ENCODE measurements at places on chromosomes 16 and 17.
A peak's percentile ranks its signal among the peaks of the same experiment; 100 is the strongest.

- no peak for DNase-seq
These were observed 6.2 kb downstream of the CHAD start for GRCh38 chr17:50462446-50462845.

- DNase-seq = no peak
These were observed 8.3 kb upstream of the NLRC5 start for GRCh38 chr16:56980792-56981724.

DNA sequence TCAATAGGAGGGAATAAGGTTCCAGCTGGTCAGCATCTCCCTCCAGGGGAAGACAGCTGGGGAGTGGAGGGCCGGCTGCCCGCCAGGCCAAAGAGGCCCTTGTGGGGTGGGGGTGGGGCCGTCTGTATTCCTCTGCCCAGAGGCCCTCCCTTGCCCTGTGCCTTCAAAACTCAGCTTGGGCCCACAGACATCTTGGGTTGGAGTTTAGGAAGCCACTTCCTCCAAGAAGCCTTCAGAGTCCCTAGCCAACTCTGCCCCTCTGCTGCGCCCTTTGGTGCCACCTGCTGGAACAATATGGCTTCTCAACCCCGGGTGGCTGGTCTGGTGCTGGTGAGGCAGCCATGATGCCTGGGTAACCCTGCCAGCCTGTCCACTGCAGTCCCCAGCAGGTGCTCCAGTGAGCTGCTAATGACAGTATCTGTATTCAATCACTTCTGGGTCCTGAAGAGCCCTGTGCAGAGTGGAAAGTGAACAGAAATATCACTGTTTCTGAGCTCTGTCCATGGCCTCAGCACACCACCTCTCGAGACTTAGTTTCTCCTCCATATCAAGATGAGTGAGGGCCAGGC, 16.7 kb downstream of the HSD11B2 start:
- peak; percentile 6 for DNase-seq

DNA sequence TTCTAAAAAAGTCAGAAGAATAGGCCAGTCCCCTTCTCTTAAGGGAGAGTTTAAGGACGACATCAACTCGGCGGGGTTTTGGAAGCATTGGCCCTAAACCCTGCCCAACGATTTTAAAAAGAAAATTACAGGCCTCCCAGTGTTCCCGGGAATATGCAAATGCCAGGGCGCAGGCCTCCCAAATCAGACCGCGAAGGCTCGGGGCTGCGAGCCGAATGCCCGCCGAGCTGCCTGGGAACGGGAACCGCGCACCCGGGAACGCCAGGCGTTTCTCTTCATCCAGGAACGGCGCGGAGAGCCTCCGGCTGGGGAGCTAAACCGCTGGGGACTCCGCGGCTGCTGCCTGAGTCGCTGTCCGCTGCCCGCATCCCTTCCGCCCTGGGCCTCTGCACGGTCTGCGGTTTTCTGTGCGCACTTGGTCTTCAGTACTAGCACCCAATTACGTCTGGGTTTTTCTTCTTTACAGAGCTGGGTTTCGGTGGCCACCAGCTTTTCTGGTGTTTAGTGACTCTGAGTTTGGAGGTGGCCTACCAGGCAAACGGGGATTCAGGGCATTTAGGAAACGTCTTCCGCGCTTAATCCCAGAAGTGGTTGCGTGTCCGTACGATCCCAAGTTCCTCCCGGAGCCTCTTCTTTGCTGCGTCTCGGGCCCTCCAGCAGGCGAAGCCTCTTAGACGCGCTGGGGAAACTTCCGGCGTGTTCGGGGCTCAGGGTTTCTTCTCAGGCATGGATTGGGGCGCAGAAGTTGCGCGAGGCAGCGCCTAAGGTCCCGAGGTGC, 5.7 kb downstream of the IRX5 start:
- no peak for DNase-seq

DNA sequence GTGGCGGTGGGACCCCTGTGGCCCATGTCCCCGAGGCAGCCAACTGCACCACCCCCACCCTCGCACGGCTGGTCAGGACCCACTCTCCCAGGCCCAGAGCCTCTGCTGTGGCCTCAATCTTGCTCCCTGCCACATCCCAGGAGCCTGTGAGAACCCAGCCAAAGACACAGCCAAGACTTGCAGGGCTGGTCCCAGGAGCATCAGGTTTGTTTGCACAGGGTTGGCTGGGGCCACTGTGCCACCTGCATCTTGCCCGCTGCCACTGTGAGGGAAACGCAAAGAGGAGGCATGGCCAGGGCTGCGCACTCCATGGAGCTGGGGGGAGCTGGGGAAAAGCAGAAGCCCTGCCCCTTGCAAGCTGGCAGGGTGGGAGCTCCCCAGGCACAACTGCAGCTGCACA, 92.5 kb downstream of the SSH2 start:
- DNase-seq = no peak

DNA sequence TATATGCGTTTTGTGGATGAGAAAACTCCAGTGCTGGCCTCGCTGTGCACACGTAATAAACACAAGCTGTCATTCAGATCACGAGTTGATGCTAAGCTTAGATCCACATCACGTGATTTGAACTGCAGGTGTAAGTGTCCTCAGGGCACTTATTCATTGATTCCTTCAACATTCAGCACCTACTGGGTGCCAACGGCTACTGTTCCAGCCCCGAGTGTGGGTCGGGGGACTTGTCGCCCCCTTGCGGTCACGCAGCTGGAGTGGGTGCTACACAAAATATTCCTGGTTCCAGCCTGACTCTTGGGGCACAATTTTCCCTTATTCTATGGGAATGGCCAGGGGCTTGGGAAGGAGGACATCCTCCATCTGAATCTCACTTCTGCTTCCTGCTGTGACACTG, 29.9 kb upstream of the GINS2 start:
- no peak for DNase-seq

DNA sequence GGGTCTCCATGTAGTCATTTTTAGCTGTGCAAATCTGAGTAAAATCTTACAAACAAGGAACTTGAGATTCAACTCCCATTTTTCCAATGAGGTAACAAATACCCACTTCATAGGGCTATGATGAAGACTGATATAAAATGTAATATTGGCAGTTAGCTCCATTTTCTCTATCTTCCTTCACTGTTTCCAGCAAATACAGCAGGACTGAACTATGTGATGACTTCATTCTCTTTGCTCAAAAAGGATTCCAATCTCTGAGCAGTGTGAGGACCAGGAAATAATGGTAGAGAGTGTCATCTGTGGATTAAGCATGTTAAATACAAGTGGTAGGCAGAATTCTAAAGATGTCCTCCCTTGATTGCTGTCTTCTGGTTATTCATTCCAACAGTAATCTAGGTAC, 18.3 kb downstream of the RND2 start:
- DNase-seq = no peak

GRCh38 chr16:81633680-81634379, 145.3 kb upstream of the PLCG2 start:
- no peak for DNase-seq

DNA sequence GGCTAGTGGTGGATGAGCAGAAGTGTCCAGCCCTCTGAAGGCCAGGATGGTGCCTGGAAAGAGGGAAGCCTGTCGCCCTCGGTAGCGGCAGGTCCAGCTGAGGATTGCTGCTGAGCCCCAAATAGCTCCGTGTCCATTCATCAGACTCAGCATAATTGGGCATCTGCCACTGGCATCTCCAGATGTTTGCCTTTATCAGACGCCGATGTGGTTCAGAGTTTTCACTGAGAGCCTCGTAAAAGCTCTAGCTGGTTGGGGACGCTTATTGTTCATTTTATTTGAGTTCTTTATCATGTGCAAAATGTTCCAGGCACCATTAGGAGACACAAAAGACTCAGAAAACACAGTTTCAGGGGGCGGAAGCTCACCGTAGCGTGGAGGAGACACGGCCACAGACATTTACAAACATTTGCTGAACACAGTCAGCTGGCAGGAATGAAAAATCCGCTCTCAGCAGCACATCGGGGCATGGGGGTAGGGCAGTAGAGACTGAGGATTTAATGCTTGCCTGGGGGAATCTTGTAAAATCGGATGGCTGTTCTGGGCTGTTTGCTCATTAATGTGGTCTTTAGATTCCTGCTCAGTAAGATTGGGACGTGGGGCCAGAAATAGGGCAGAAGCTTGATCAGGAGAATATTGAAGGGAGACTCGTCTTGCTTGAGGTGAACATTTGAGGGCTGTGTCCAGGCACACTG, 41.7 kb downstream of the SMPD3 start:
- no peak for DNase-seq

- no peak for DNase-seq
These were observed 13.5 kb downstream of the SCO1 start for GRCh38 chr17:10683853-10684252.

DNA sequence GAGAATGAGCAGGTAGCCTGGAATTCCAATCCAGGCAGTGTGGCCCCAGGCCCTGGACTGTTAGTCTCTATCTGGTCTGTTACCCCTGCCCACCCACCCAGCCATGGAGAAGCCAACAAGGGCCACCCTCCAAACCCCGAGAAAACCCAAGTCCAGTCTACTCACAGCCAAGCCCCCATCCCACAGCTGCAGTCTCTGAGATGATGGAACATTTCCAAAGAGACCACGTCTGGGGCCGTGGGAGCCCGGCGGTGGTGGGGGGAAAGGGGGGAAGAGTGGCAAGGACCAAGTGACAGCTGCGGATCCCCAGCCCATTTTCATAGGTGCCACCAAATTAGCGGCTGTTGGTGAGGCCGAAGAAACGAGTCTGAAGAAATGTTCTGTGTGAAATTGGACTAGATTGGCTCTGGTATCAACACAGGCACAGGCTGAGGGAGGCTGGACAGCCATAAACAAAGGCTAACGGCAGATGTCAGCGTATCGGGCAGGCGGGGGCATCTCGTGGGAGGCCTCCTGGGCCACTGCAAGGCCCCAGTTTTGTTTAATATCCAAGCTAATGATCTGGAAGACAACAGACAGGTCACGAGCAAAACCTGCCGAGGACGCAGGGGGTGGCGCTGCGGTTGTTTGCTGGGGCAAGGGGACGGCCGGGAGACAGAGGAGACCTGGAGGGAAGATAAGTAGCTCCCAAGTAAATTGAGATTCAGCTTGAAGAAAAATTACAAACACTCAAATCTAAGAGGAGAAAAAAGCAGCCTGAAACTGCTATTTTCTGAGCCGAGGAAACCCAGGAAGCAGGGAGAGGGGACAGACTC, 53.4 kb downstream of the RBFOX3 start:
- DNase-seq = no peak

- DNase-seq = no peak
These were observed 96.3 kb downstream of the TMEM114 start for GRCh38 chr16:8493972-8494371.

DNA sequence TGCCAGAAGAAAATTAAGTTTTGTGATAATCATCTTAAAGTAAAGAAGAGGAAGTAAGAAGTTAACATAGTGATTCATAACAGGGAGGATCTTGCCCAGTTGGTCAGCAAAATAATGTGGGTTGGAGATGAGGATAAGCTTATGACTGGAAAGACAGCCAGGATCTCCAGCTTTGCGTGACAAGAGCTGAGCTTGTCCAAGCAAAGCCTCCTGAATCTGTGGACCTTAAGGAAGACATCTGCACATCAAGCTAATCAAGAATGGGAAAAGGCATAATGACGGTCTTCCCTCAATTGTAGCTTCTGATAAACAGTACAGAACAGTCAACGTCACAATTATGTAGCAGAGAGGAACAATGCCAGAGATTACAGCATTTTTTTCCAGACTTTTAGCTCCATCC, 744.7 kb upstream of the GOT2 start:
- DNase-seq = no peak

- no peak for DNase-seq
These were observed 8.6 kb upstream of the KDM6B start for GRCh38 chr17:7825206-7825990.

GRCh38 chr16:68397710-68398201, 50.6 kb downstream of the SMPD3 start:
- no peak for DNase-seq

DNA sequence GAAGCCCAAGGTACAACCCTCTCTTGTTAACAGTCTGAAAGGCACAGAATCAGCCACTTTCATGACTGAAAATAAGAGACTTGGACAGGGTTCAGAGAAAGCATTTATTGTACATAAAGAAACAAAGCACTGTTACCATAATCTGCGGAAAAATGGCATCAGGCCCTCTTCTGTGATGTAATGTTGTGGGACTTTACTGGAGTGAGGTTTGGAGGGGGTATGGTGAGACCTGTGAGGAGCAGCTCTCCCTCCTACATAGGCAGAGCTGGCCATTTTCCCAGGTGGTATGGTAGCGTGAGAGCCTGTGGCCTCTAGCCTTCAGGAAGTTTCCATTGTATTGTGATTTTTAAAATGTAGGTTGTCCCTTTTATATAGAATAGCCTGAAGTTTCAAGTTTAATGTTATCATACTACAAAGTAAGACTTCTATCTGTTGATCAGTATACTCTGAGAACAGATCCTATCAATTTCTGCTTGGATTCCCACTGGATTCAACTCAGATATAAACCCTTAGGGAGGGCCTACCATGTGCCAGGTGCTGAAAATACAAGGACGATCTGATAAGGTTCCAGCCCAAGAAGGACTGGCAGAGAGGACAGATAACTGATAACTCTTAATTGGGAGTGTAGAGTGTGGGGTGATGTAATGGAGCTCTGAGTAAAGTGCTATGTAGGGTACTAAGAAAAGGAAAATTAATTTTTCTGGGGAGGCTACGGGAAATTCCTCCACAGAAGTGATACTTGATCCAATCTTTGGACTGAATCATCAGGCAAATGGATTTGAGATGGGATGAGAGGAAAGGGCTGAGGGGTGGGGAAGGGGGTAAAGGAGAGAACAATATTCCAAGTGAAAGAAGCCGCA, 4.1 kb upstream of the YPEL2 start:
- DNase-seq = no peak

GRCh38 chr17:15654886-15655561, 29.1 kb downstream of the TRIM16 start:
- DNase-seq = no peak

GRCh38 chr16:4214215-4214621, 27.7 kb downstream of the SRL start:
- DNase-seq = no peak

- DNase-seq = no peak
These were observed 33.8 kb upstream of the SALL1 start for GRCh38 chr16:51184702-51185433.
